ENCODE measurements at places on chromosomes 11 and 22.

DNA sequence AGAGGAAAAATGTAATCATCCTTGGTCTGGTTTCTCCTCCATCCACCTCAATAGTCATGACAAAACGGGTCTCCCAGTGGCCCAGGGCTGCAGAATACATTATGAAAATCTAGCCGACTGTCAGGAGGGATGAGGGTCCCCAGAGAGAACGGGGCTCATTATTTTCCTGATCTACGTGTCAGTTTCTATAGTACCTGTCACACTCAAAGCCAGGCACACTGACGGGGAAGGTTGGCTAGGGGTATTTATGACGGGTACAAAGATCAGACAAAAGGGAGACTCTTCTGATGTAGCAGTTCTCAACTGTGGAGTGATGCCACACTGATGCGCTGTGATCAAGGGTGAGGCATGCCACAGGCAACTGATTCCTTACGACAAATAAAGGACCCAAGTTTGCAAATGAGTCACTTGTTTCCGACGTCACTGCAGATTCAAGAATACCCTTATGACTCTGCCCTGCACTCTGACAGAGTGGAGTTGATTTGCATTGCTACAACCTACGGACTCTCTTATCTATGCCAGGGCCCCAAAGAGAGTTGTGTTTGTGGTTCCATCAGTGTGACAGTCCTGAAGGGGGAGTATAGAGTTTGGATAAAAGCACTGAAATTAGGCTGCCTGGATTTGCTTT lies 188.2 kb upstream of the TBCEL start:
- DNase-seq = peak; percentile 58
- no peak overlapping the region for H3K27ac ChIP-seq
- H3K36me3 ChIP-seq = no peaks in the 10 kb centered on the region
- H3K4me1 ChIP-seq = peaks cover 5% of the 10 kb centered on the region
- H3K27me3 ChIP-seq = peaks cover 20% of the 10 kb centered on the region

DNA sequence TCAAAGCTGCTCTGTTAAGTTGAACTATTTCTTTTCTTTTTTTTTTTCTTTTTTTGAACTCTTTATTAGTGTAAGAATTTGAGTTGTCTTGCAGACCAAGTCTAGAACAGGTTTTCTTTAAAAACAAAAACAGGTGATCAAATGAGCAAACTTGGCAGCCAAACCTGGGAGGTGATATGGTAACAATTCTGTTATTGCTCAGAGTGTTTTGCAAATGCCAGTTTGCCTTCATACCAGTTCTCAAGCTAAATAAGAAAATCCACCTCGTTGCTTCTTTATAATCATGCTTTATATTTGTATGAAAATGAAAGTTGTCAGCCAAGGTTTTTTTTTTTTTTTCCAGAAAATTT lies 76.9 kb downstream of the DEPDC5 start:
- H3K27ac ChIP-seq = peak overlapping the region; percentile 54
- peaks cover 29% of the 10 kb centered on the region for H3K4me1 ChIP-seq
- no peak for DNase-seq
- no peak overlapping the region for H3K4me3 ChIP-seq
- H3K27me3 ChIP-seq = no peaks in the 10 kb centered on the region
- H3K36me3 ChIP-seq = peaks cover 36% of the 10 kb centered on the region

GRCh38 chr11:71505001-71505400 lies 22.1 kb upstream of the KRTAP5-7 start:
- H3K4me1 ChIP-seq = no peaks in the 10 kb centered on the region
- DNase-seq = no peak
- no peak overlapping the region for H3K27ac ChIP-seq
- H3K4me3 ChIP-seq = no peak overlapping the region
- no peaks in the 10 kb centered on the region for H3K27me3 ChIP-seq

GRCh38 chr11:85762226-85762625 lies 48.7 kb downstream of the SYTL2 start:
- H3K4me3 ChIP-seq = no peak overlapping the region
- DNase-seq = no peak
- no peak overlapping the region for H3K27ac ChIP-seq

DNA sequence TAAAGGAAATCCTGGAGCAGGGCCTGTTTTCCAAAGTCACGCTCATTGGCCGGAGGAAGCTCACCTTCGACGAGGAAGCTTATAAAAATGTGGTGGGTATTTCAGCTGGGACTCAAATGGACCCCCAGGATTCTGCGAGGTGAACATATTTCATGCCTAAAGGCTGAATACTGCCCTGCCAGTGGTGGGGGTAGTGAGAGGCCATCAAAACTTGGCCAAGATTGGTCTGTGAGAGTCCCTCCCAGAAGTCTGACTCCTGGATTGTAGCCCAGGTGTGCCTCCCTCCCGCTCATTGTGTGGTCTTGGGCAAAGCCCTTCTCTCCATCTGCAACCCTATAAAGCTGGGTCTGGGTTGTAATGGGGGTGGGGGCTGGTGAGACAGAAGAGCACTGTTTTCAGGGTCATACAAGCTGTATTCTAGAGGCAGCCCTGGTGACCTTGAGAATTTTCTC lies 853 bp downstream of the HTATIP2 start:
- peak overlapping the region; percentile 83 for H3K27ac ChIP-seq
- H3K4me1 ChIP-seq = peaks cover 66% of the 10 kb centered on the region
- peaks cover 22% of the 10 kb centered on the region for H3K36me3 ChIP-seq
- H3K4me3 ChIP-seq = peak overlapping the region; percentile 81

DNA sequence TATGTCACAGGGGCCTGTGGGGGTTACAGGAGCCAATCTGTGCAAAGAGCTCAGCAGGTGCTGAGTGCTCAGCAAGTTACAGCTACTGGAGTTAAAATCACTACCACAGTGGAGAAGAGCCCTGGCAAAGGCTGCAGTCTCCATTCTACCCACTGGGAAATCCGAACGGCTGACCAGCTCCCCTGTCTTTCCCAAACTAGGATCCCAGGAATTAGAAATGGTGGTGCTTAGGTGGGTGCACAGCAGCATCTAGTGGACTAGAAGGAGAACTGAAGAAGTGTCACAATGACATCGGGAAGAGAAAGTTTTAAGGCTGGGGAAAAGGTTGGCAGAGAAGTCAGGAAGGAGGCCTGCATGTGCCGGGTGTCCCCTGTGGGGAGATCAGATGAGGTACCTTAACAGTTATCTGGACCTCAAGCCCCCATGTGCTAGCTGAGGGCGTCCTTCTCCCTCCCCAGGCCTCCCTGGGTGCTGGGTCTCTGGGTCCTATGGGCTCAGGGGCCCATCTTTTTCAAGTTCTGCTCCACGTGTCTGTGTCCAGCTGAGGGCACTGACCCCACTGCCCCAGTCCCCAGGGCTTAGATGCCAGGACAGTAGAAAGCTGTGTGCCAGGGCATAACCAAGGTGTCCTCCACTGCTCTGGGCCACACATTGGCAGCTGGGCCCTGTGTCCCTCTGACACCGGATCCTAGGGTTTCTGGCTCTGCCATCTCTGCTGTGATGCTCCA lies 1.9 kb downstream of the PIWIL3 start:
- H3K27me3 ChIP-seq = peaks cover 48% of the 10 kb centered on the region
- peaks cover 10% of the 10 kb centered on the region for H3K4me1 ChIP-seq

- no peaks in the 10 kb centered on the region for H3K36me3 ChIP-seq
- H3K27me3 ChIP-seq = no peaks in the 10 kb centered on the region
- DNase-seq = peak; percentile 40
- H3K27ac ChIP-seq = no peak overlapping the region
- no peaks in the 10 kb centered on the region for H3K4me1 ChIP-seq
These were observed 42.6 kb downstream of the GNB1L start for GRCh38 chr22:19811811-19812771.

GRCh38 chr11:128187835-128188234 lies 399.5 kb downstream of the ETS1 start:
- H3K27ac ChIP-seq = no peak overlapping the region
- DNase-seq = no peak
- H3K27me3 ChIP-seq = no peaks in the 10 kb centered on the region
- H3K36me3 ChIP-seq = peaks cover 8% of the 10 kb centered on the region
- H3K4me3 ChIP-seq = no peak overlapping the region
